NCI-H446 (cell line): ENCODE measurements at places on chromosomes 3 and 15.

DNA sequence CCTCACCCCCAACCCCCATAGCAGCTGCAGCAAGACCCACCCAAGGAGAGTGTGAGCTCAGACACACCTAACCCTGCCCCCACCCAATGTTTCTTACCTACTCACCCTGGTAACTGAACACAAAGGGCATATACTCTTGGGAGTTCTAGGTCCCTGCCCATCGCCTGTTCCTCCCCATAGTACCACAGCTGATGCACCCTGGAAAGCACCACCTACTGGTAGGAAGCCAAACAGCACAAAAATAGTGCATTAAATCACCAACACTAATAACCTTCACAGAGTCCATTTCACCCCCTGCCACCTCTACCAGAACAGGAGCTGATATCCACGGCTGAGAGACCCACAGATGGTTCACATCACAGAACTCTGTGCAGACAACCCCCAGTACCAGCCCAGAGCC is 245.2 kb downstream of the EFHB start:
- DNase-seq, result no peak

GRCh38 chr3:101725194-101725889 is 928 bp downstream of the CEP97 start:
- DNase-seq, result no peak

DNA sequence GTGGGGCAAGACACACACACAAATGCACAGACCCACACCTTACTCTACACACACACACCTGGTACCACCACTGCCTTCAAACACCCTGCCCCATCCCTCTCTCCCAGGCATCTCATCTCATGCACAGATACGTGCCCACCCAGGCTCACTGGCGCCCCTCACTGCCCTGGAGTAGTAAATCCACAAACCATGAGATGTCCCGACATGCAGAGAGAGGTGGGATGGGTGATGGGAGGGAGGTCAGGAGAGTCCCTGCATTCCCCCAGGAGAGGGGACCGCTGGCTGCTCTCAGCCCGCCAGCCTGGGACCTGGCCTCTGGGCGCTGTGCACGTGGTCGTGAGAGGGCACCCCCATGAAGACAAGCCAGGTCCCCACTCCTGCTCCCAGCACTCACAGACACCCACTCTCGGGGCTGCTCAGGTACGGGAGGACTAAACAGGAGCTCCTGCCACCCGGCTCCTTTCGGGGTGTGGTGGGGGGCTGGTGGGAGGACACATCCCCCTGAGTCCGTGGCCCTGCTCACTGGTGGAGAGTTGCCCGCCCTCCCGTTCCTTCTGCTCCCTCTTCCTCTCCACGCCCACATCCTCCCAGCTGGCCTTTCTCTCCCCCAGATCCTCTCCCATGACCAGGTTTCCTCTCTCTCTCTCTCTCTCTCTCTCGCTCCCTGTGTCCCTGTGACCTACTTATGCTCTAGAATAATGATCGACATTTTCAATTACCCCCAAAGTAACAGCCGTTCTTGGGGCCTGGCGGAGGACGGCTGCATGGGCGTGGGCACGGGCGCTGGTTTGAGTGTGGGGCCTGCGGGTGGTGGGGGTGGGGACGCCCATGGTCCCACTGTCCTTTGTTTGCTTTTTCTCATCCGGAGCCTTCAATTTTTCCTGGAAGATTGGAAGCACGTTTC is 18.9 kb upstream of the CSPG4 start:
- DNase-seq, result no peak

DNA sequence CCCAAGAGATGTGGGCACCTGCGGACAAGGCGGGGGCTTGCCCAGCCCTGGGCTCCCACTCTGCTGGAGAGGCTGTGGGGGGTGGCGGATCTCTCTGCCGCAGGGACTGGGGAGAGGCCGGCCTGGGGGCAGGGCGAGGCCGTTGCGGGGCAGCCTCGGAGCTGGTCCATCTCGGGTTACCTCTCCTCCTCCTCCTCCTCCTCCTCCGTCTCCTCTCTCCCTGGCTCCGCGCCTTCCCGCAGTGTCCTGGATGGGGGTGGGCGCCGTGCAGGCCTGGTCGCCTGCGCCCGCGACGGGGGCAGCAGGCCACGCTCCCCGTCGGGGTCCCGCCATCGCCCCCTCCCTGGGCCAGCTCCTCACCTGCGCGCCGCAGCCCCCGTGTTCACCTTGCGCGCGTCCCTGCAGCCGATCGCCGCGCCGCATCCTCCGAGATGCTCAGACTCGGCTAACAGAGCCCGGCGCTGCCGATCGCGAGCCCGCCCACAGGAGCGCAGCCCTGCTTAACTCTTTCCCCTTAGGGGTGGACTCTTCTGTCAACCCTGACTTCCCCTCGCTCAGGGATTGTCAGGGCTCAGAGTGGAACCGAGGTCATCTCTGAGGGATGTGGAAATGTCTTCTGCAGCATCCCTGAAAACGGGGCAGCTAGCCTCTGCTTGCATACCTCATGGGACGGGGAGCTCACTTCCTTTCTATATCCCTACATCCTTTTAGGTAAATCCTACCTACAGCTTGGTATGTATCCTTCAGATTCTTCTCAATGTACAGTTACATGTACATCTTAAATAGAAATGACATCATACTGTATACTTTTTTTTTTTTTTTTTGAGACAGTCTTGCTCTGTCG is at the start of gene PRRT3:
Gene PRRT3, minus strand, starts transcription at position 447 of the 844 bp plus-strand sequence. CDS start 2,293 bp downstream, outside the sequence.
- no peak for DNase-seq

DNA sequence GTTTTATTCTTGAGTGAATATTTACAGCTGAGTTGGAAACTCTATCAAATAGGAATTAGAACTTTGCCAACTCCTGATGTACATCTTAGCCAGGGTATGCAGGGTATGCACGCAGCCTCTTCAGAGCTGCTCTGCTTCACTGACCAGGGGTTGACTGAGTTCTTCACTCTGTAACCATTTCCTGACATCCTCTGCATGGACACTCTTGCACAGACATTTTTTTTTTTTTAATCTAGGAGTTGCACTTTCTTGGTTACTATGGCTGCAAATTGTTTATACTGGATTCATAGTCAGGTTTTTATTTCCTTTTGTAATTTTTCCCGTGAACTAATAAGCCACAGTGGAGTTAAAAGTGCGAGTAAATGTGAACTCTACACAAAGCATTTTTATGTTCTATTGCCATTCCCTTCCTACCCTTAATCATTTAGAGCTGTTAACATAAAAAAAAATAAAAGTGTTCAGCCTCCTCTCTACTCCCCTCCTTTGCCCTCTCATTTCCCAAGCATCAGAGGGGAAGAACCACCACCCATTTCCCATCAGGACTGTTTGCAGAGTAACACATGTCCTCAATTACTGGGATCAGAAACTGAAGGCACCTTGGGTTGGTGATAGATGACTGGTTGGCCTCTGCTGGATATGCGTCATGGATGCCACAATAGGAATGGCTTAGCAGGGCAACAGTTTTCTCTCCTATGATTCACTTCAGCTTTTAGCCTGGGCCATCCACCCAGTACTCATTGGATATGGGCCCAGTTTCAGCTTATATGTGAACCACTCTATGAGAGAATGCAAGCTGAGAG is 54.0 kb downstream of the DUT start:
- DNase-seq, result no peak

GRCh38 chr3:28973609-28974008 is 307.3 kb upstream of the RBMS3 start:
- DNase-seq, result no peak

DNA sequence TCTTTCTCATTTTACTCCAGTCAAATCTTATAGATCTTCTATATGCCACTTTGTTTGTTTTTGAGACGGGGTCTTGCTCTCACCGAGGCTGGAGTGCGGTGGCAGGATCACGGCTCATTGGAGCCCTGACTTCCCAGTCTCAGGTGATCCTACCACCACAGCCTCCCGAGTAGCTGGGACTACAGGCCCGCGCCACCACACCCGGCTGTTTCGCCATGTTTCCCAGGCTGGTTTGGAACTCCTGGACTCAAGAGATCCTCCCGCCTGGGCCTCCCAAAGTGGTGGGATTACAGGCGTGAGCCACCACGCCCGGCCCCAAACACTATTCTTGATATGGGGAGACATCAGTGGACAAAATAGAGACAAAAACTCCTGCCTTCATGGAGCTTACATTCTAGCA is 927 bp upstream of the TFDP2 start:
- no peak for DNase-seq

- DNase-seq, result no peak
Measured at GRCh38 chr15:79321876-79322275, 11.0 kb downstream of the TMED3 start.

GRCh38 chr15:29208352-29208751 is 61.3 kb downstream of the NSMCE3 start:
- no peak for DNase-seq

- DNase-seq, result peak; percentile 97
Measured at GRCh38 chr15:76206325-76206976, 104.8 kb downstream of the ETFA start.

- peak; percentile 84 for DNase-seq
Measured at GRCh38 chr3:185659942-185660921, 74.1 kb downstream of the SENP2 start.

DNA sequence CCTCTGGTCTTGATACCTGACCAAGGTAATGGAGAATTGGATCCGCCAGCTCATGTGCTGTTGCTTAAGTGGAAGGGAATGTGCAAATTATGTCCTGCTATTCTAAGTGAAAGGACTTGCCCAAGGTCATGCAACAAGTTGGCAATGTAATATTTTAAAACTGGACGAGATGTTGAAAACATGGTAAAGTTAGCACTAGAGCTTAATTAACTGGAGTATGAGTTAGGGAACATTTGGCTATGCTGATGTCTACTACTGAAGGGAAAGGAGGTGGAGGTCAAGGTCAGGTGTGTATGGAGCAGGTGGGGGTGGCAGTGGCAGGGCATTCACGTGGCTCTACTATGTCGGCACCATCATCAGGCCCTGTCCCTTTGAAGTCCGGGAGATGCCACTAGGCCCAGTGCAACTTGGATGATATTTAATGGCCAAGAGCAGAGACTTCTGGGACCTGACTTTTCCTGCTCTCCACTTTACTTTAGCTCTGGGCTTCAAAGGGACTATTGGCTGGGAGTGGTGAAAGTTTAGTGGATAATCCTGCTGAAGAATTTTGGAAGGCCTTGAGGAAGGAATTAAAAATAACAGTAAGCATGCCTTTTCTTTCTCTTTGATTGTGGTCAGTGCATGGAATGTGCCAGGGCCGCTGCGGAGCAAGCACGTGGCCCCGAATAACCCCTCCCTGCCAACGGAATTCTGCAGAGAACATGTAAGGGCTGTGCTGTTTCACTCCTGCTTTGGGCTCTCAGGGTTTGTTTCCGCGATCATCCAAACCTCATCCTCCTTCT is 14.9 kb downstream of the SMAD3 start:
- no peak for DNase-seq

DNA sequence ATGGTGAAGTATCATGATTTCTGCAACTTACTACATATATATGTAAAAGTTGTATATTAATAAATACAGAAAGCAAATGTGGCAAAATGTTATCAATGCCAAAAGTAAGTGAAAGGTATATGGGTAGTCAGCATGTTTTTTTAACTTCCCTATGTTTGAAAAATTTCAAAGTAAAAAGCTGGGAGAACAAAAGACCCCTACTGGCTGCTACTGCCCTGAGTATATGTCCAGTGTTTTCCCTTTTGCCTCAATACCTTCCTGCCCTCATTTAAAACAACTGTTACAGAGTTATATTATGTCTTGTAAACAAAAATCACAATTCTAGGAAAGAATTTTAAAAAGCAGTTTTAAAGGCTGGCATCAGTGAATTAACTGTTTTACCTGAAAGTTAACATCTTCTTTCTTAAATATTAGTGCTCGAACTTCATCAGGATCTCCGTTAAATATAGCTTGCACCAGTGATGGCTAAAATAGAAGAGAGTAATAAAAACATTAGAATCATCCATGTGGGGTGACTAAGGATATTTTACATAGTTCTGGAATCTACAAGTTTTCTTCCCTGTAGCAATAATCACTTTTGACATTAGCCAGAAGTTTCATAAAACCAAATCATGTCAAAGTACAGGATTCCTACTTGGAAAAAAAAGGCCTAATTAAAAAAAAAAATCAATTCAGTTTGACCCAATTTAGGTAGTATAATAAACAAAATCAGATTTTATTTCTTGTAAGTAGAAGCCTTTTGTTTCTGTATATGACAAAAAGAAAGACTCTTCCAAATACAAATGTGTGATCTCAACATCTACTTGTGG is 2.7 kb downstream of the ANKRD28 start:
- no peak for DNase-seq

GRCh38 chr3:13613343-13614190 is 64.6 kb downstream of the FBLN2 start:
- DNase-seq, result no peak

DNA sequence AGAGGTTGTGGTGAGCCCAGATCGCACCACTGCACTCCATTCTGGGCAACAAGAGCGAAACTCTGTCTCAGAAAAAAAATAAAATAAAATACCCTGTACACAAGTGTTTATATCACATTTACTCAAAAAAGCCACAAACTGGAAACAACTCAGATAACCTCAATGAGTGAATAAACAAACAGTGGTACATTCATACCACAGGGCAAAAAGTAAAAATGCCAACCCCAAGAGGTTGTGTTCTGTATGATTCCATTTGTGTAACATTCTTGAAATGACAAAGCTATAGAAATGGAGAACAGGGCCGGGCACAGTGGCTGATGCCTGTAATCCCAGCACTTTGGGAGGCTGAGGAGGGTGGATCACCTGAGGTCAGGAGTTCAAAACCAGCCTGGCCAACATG is 12.9 kb downstream of the EDC3 start:
- DNase-seq, result no peak

- no peak for DNase-seq
Measured at GRCh38 chr3:182570946-182571594, 222.2 kb upstream of the ATP11B start.

DNA sequence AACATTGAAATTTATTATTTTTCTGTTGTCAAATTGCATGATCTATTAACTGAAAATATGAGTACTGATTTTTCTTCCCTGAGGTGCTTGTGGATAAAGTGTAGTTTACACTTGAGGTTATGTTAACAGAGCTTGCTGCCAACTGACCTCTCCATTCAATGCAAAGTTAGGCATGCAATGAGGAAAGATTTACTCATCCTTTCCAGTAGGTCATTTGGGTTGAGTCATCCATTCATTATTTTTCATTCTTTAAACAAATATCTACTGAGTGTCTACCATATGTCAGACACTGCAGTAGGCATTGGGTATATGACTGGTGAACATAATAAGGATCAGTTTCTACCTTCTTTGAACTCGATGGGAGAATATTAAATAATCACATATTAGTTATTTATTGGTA is 604.1 kb downstream of the EDEM1 start:
- DNase-seq, result no peak

GRCh38 chr3:171811295-171811912 is 1.1 kb upstream of the PLD1 start:
- peak; percentile 49 for DNase-seq
